SHP77 (cell line): ENCODE measurements at places on chromosomes 4 and X.

- DNase-seq, result no peak
These were observed 16.9 kb downstream of the FNIP2 start for GRCh38 chr4:158785718-158786117.

DNA sequence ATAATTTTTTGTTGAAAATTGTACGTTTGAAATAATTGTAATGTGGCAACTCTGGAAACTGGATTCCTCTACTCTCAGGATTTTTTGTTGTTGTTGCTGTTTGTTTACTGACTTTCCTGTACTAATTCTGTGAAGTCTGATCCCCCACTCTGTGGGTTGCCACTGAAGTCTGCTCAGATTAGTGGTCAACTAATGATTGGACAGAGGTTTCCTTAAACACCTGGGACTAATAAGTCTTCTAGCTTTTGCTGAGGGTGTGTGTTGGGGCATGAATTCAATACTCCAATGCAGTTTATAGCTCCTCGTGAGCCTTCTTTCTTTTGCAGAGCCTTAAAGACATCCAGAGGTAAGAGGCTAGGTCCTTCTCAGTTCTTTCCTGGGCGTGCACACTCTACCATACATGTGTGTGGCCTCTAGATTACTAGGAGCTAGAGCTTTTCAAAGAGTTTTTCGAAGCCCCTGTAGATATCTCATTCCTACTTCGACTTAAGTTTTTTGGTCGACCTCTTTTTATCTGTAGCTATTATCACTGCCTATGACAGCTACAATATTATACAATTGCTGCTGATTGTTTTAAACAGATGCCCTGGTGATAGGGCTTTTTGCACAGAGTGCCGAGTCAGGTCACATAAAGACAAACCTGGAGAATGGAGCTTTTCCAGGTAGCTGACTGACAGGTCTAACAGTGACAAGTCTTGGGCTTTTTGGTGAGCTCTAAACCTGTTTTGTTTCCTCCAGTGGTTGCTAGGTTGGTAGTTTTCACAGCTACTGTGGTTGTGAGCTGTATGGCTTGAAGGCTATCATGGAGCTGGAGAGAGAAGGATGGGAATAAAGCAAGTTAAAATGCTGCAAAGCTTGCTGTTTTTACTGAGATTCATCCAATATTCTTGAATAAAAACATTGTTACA, 34.0 kb downstream of the BMP2K start:
- no peak for DNase-seq

- peak; percentile 17 for DNase-seq
These were observed 1.8 kb downstream of the SEPTIN6 start for GRCh38 chrX:119690921-119691716.

- DNase-seq, result no peak
These were observed 32.8 kb downstream of the TRMT44 start for GRCh38 chr4:8473198-8473919.
